Right ventricle myocardium inferior (tissue), 1 donor: ENCODE measurements at places on chromosomes 1 and 21.

GRCh38 chr1:11198851-11199594, 9.9 kb downstream of the ANGPTL7 start:
- no peak for DNase-seq

GRCh38 chr1:201429736-201430501, 8.4 kb upstream of the TNNI1 start:
- no peak for DNase-seq

DNA sequence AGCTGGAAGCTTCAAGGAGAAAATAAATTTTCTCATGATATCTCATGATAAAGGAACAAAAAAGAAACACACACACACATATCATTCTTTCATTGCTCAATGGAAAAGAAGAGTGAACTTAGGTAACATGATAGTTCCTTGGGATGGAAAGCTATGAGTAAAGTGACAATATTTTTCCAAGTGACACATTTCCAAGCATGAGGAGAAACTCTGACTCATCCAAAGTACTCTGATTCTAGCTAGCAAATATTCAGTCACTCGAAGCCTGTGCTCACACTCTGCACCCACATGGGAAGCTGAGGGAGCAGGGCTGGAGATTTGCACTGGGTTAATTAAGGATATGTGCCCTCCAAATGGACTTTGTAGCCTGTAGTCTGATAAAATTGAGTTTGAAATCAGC, 222.4 kb downstream of the LRRC40 start:
- DNase-seq, result no peak

GRCh38 chr1:173268786-173269277, 61.7 kb upstream of the TNFSF4 start:
- no peak for DNase-seq

GRCh38 chr1:212133319-212133718, 97.8 kb downstream of the DTL start:
- DNase-seq, result no peak

- no peak for DNase-seq
Measured at GRCh38 chr1:41557751-41558455, 73.4 kb upstream of the EDN2 start.

GRCh38 chr1:201771466-201771865, 57.5 kb upstream of the IPO9 start:
- no peak for DNase-seq

- no peak for DNase-seq
Measured at GRCh38 chr1:173554541-173555250, 48.2 kb downstream of the SLC9C2 start.

GRCh38 chr1:33234588-33234990, 21.7 kb upstream of the ZNF362 start:
- DNase-seq, result no peak

DNA sequence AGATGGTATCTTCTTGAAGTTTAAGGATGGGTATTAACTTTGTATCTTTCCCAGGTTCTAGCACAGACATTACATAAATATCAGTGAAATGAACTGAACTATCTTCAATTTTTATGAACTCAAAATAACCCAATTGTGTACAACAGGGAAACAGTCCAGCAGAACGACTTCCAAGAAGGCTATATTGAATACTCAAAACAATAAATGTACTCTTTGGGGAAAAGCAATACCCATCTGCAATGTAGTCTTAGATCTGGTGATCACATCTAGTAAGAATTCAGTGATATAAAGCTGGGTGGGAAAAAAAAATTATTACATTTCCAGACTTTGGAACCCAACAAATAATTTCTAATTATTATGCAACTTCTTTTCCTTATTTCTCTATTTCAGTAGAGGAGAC, 33.1 kb upstream of the GORAB start:
- no peak for DNase-seq

- DNase-seq, result no peak
Measured at GRCh38 chr1:98385652-98386051, 275.9 kb upstream of the SNX7 start.

GRCh38 chr1:24586970-24587820, 31.3 kb downstream of the NCMAP start:
- DNase-seq, result no peak

GRCh38 chr1:156816561-156817328, at the start of gene SH2D2A:
Gene SH2D2A (minus strand): TSS chr1:156816848. CDS start chr1:156816708, 140 bp downstream.
- DNase-seq, result peak; percentile 83

GRCh38 chr1:65255656-65256050, 53.7 kb upstream of the DNAJC6 start:
- DNase-seq, result no peak

GRCh38 chr1:246572785-246573184, 6.5 kb downstream of the CNST start:
- DNase-seq, result no peak

DNA sequence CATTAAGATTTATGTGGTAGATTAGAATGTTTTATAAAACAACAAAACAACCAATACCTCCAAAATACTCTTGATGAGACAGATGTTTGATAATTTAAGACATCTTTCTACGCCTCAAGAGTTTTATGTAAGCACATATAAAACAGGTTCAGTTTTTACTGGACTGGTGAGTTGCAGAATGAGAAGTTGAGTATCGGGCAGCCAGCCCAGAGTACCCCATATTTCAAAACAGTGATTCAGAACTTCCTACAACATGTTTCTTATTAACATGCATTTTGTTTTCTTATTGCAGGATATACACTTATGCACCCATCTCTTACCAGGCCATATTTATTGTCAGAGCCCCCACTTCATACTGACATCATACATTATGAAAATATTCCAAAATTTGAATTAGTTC, 91.4 kb upstream of the RAVER2 start:
- DNase-seq, result no peak

- DNase-seq, result no peak
Measured at GRCh38 chr1:167262836-167263235, 42.1 kb downstream of the POU2F1 start.

DNA sequence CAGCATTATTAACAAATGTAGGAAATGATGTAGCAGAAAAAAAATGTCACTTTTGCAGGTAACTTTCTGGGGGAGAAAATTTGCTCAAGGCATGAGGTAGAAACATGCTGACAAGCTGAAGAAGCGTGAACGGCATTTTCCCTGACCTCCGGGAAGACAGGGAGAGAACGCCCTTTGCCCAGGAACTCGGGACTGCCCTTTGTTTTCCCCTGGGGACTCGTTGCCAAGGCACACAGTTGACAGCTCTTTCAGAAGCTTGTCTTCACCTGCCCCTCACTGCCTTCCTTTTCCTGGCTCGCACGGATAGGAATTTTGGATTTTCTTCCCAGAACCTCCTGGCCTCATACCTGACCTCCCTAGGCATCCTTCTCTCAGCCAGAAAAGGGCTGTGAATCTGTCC, 52.7 kb upstream of the COA6 start:
- no peak for DNase-seq

GRCh38 chr1:91791103-91791502, 94.8 kb downstream of the TGFBR3 start:
- DNase-seq, result no peak
